8988T (cell line): ENCODE measurements at places on chromosomes 7 and 10.
A peak's percentile ranks its signal among the peaks of the same experiment; 100 is the strongest.

DNA sequence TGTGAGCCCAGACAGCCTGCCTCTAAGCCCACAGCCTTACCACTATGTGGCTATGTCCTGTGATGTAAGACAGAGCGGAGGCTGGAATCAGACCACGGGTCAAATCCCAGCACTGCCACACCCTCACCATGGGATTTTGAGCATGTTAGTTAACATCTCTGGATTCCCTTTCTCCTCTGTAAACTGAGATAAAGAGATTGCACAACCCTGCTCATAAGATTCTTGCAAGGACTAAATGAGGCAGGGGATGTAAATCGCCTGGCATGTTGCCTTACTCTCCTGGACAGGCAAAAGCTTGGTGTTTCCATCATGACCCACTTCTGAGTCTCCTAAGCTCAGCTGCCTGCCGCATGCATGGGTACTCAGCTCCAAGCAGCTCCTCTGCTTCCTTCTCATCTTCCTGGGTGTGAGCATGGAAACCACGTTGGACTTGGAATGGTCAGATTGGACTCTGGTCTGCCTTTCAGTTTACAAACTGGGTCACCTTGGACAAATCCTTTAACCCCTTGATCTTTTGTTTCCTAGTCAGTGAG, 41.3 kb upstream of the MTURN start:
- DNase-seq = no peak

DNA sequence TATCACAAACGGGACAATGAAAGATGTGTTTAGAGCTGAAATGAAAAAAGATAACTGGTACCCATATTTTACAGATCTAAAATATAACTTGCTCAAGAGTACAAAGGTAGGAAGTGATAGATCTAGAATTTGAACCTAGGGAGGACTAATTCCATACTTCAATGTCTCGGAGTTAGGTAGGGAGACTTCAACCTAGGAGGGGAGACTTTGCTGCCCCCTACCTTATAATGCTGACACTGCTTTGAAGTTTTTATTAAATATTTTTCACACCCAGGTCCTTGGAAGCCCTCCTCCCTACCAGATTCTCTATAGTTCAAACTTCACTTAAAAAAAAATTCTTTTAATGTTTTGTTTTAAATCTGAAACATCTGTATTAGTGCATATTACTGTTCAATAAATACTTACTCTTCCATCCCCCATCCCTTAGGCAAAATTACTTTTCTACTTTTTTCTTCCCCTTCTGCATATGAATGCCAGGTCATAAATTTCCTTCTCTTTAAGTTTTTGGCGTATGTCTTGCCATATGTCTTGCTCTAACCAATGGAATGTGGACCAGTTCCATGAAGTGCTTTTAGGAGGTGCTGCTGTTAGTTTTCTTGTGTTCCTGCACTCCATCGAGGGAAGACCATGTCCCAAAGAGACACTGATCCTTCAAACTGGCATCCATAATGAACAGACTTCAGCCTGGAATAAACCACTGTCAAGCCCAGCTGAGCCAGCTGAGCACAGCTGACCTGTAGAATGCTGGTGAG, 57.8 kb downstream of the MICU1 start:
- peak; percentile 18 for DNase-seq

DNA sequence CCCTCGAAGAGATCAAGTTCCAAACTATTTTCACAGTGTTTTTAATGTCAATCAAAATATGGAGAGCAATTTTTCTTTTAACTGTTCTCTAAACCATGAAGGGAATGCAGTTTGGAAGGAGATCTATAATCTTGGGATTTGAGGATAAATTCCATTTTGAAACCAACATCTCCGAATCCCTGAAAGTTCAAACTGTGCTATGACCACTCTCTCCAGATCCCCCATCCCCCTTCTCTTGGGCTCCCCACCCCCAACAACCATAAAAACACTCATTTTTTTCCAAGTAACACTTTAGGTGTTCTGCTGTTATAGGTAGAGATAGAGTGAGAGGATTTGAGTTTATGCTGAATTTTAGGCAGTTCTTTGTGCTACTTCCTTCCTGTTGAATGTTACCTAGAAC, 1.7 kb downstream of the CALD1 start:
- DNase-seq = no peak

DNA sequence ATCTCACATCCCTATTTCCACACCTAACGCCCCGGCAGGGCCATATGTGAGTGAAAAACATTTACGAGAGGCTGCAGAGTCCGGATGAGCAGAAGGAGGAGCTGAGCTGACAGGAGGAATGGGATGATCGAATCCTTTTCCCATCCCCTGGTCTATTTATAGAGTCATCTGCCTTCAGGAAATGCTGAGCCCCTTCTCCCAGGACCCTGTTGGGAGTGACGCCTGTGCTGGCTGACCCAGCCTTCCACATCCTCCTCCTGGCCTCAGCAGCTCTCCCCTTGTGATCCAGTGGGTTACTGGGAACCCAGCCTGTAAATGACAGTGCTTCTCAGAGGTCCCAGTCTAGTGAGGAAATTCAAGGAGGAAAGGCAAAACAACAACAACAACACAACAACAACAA, 16.6 kb downstream of the DENND2A start:
- no peak for DNase-seq

DNA sequence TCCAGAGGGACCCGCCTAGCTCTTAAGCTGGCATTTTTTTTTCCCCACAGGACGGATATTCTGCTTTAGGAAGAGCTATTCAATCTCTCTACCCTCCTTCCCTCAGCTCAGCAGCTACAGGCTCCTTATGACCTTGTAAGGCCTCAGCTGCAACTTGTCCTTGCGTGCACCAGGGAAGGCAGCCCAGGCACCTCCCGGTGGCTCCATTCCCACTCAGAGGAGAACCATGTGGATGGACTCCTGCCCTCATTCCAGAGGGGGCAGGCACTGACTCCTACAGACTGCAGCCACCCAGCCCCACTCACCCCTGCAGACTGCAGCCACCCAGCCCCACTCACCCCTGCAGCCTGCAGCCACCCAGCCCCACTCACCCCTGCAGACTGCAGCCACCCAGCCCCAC, 73.7 kb downstream of the ITIH5 start:
- DNase-seq = no peak

- no peak for DNase-seq
Observed at GRCh38 chr10:79093658-79094411, 25.1 kb downstream of the ZMIZ1 start.

GRCh38 chr7:73769481-73770001, 529 bp downstream of the CLDN3 start:
- no peak for DNase-seq

GRCh38 chr7:73909051-73909941, 48.3 kb downstream of the TMEM270 start:
- DNase-seq = no peak

GRCh38 chr7:148661471-148661870, 37.2 kb upstream of the CUL1 start:
- DNase-seq = no peak

DNA sequence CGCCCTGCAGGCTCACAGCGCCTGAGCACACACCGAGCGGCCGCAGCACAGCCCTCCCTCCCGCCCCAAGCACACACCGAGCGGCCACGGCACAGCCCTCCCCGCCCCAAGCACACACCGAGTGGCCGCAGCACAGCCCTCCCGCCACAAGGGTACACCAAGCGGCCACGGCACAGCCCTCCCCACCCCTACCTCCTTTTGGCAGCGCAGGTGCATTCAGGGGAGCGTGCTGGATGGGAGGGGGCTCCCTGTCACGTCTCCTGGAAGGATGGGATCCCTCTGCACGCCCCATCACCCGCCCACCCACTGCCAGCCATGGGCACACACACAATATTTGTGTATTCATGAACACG, 482.6 kb downstream of the DNAJB6 start:
- no peak for DNase-seq

DNA sequence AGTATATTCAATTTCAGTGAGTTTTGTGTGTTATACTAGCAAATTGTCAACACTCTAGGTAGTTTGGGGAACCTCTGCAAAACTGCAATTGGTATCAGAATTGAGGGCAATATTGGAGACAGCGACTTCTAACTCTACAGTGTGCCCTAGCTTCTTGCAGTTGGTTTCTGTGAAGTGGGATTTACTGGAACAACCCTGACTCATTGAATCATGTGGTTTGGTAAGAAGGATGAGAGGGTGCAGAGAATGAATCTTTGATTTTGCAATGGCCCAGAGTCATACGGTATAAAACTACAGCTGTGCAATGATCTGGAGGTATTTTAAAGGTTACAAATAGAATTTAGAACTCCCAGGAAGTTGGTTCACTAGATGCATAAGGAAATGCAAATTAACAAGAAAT, 129.1 kb upstream of the PPP1R3A start:
- no peak for DNase-seq

DNA sequence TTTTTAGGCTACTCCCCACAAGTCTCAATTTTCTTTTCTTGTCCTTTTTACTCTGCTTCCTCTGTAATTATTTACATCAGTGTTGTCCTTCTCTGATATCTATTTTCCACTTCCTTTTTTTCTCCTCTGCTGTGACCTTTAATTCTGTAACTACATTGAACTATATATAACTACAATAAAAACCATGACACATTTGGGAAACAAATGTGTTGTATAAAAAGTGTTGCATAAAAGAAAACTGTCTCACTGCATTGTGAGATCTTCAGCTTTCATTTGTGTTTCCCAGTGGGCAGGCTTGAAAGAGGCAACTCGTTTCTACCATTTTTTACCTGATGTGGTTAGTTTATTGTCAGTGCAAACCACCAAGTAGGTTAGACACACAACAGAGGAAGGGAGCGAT, 483.9 kb upstream of the NRP1 start:
- no peak for DNase-seq

- DNase-seq = no peak
Observed at GRCh38 chr7:2687881-2688318, at the start of gene AMZ1. Gene AMZ1 (plus strand): TSS chr7:2688202. CDS start chr7:2700452, 12,250 bp downstream.

DNA sequence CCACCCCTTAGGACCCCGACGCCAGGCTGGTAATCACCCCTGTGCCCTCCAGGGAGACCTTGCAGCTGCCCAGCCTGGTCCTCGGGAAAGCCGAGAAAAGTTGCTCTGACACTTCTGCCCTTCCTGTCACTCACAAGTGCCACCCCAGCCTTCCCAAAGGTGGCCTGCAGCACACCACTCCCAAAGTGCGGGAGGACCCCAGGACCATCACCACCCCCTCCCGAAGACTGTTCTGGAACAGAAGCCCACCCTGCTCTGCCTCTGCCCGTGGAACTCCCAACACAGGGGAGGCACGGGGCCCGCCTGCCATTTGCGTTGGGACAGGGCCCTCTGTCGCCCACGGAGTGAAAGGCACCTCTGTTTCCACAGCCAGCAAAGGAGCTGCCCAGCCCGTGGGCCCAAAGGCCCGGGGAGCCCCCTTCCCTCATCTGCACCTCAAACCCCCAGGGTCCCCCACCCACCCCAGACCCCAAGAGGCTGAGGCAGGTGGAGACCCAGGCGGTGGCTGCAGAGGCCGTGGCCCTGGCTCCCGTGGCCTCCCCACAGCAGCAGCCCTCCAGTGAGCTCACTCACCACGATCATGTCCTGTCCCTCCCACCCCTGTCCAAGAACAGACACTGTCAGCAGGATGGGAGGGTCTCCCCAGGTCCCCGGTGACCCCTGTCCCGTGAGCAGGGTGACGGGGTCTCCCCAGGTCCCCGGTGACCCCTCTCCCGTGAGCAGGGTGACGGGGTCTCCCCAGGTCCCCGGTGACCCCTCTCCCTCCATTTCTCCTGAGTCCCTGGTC, 47.8 kb upstream of the PPP2R2D start:
- no peak for DNase-seq

DNA sequence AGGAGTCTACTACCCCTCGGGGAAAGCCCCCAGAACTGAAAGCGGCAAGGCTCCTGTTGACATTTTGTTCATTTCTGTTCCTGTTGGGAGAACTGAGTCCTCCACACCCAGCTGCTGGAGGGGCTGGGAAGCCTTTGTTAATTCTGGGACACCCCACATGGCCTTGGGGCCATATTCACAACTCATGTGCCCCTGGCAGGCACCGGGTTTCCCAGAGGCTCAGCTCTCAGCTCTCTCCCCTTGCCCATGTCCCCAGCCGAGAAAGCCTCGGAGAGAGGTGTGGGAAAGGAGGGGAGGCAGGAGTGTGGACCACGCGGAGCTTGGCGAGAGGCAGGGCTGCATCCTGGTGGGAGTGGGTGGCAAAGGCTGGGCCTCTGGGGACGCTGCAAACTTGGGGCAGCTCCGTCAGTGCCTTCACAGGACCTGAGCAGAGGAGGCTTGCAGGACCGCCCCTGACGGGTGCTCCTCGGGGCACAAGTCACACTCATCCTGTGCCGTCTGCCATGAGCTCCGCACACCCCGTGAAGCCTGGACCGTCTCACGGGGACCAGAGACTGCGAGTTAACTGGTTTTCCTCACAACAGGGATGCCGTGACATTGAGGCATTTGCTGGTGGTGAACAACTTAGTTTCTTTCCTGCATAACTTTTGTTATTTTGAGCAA, 140.9 kb downstream of the DNAJB6 start:
- DNase-seq = no peak

GRCh38 chr10:34299105-34299611, 515.9 kb downstream of the PARD3 start:
- no peak for DNase-seq

DNA sequence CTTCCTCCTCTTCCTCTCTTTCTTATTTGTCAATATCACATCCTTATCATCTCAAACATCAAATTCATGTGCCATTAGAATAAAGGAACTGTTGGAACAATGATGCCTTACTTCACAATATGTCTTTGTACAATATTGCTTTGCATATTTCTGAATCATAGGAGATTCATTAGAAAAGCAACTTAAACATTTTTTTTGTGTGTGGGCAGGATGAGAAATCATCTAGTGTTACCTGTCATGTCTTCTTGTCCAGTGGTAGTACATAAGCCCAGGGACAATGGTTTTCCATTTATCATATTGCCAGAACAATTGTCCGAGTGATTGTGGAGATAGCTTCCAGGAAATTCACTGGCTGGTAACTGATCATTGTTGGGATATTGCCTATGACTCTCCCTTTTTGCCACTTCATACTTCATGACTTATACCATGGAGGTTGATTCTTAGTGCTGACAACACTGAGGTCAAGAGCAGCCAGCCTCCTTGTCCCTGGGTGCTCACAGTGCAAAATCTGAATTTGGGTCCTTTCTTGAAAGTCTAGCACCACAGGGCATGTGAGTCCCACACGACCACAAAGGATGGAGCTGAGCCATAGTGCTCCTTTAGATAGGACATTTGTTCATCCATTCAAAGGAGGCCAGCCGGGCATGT, 215.0 kb downstream of the MDFIC start:
- DNase-seq = no peak

- DNase-seq = no peak
Observed at GRCh38 chr10:88332503-88333247, 250.4 kb downstream of the RNLS start.

- DNase-seq = no peak
Observed at GRCh38 chr7:76515999-76516443, 5.7 kb downstream of the UPK3B start.
